ENCODE measurements at places on chromosomes 2 and 18.

- peak; percentile 66 for DNase-seq
Measured at GRCh38 chr2:54557601-54558187, 101.6 kb downstream of the SPTBN1 start.

GRCh38 chr2:226683944-226684562, 115.6 kb downstream of the IRS1 start:
- no peak for DNase-seq

DNA sequence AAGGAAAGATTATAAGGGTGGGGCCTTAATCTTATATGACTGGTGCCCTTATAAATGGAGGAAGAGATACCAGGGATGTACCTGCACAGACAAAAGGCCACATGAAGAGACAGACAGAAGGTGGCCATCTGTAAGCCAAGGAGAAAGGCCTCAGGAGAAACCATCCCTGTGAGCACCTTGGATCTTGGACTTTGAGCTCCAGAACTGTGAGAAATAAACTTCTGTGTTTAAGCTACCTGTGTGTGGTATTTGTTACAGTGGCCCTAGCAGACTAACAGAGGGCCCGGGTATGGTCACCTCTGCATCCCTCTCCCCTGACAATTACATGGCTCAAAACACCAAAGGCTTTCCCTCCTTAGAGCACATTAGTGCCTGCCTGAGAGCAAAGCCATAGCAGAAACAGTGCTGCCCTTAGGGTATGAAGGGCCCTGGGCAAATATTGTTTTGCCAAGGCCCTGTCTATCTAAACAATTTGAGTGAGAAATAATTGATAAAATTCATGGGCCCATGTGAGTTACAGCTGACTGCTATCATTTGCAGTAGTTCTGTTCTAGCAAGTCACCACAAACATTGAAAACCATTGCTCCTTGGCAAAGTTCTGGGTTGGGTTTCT, 109.3 kb upstream of the MYCN start:
- no peak for DNase-seq

DNA sequence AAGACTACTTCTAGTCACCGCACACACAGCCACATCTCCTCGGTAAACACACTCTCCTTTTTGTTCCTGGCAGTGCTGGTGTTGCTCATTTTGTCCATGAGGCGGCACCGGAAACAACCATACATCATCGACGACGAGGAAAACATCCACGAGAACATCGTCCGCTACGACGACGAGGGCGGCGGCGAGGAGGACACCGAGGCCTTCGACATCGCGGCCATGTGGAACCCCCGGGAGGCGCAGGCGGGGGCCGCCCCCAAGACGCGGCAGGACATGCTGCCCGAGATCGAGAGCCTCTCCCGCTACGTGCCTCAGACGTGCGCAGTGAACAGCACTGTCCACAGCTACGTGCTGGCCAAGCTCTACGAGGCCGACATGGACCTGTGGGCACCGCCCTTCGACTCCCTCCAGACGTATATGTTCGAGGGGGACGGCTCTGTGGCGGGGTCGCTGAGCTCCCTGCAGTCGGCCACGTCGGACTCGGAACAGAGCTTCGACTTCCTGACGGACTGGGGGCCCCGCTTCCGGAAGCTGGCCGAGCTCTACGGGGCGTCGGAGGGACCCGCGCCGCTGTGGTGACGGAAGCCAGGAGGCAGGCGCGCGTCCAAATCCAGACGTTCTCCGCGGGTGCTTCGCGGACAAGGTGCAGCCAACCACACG, 221.0 kb downstream of the CDH20 start:
- DNase-seq, result no peak

DNA sequence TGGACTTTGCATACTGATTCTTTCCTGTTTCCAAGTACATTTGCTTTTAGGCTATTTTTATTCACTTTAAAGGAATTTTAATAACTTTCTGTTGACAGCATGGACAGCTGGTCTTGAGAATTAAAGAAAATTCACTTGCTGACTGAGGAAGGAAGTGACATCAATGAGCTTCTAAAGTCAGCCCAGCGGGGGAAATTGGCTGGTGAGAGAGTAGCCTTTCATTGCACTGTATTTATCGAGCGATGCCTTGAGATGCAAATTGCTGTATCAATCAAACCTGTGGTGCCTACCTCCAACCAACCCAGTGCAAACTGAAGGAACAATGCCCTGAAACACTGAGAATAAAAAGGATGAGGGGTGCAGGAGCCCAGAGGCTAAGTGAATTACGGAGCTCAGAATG, 91.4 kb upstream of the AQP4 start:
- DNase-seq, result no peak

DNA sequence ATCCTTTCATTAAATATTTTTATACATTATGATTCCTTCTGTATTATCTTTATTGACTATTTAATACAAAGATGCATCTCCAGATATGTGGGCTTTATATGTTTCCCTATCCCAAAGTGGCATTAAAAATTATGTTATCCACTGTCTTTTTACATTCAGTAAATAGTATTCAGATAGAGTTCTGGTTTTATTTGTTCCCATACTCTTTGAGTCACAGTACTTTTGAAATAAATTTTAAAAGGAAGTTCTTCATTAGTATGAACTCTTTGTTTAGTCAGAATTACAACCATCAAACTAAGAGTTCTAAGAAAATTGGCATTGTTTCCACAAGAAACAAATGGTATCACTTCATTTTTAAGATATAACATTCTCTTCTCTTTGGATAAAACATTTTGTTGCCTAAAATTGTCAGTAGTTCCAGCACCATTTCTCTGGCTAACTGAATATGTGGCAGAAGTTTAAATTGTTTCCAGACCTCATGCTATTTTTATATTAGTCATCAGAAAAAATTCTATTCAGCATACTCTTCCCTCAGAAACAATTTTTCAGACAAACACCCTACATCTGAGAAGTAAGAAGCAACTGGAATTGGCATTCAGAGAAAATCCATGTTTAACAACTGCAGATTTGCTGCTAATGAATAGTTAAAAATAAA, 88.5 kb upstream of the COL5A2 start:
- peak; percentile 73 for DNase-seq

DNA sequence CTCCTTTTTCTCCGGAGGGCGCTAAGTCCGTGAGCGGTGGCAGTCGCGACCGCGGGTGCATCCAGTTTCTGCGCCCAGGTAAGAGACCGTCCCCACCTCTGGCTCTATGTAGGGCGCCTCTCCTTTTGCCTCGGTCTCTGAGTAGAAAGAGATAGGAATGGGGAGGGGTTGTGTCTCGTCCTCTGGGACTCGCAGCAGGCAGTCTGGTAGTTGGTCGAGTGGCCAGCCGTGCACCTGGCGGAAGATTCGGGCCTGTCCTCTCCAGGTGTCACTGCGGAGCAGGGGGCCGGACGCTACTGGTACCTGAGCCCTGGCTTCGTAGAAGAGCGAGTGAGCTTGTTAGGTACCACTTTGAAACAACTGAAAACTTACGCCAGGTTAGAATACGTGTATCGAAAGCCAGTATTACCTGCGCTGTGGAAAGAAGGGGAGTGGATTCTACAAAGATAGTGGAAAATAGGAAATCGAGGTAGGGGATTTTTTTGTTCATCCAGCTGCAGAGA, 403 bp downstream of the MAP2 start:
- no peak for DNase-seq

DNA sequence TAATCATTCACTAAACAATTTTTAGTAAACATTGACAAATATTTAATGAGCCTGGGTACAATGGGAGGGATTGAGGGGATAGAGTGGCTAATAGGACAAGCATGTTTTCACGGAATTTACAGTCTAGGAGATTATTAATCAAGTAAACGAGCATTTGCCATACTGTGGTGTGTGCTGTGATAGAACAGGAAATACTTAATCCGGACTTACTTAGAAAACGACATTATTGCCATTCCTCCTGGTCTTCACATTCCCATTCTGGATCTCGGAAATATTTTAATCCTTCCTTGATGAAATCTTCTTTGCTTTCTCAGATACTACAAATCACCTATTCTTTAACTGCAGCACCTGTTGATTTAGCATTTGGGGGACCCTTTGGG, 905 bp downstream of the TTLL4 start:
- DNase-seq, result peak; percentile 44

DNA sequence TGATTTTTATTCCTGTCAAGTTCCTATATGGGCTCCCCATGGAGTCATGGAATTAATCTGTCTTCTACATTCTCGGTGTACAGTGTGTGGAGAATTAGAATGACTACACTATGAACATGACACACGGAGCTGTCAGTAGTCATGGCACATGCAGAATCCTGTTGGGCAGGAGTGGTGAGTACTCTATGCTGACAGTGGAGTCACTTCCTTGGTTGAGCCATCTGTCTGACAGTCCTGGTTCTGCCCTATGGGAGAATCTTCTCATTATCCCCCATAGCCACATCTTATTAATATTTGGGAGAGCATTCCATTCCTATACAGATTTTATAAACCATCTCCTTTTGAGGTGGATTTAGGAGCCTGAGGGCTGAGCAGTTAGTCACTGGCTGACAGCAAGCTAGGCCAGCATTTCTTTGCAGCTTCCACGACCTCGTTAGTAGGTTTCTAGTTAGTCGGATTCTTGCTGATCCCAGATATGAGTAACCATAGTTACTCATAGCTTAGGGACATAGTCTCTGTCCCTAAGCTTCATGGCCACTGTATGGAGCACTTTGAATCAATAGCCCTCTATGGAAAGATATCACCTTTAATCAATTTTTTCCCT, 90.6 kb downstream of the MDH1 start:
- peak; percentile 81 for DNase-seq
